ENCODE measurements at places on chromosomes 11 and 22.

DNA sequence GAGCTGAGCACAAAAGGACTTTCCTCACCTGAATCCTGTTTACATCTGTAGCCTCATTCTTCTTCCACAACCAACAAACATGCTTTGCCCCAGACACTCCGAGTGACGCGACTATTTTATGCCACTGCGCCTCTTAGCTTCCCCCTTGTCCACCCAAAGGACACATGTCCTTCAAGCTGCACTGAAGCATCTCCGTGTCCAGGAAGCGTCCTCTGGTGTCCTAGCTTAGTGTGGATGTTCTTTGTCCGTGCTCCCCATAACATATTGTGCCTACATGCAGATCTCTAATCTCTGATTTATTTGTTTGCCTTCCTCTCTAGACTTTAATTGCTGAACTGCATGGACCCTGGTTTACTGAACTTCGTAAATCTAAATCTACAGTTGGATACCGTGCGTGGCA is 20.1 kb upstream of the CECR2 start:
- no peak for DNase-seq

DNA sequence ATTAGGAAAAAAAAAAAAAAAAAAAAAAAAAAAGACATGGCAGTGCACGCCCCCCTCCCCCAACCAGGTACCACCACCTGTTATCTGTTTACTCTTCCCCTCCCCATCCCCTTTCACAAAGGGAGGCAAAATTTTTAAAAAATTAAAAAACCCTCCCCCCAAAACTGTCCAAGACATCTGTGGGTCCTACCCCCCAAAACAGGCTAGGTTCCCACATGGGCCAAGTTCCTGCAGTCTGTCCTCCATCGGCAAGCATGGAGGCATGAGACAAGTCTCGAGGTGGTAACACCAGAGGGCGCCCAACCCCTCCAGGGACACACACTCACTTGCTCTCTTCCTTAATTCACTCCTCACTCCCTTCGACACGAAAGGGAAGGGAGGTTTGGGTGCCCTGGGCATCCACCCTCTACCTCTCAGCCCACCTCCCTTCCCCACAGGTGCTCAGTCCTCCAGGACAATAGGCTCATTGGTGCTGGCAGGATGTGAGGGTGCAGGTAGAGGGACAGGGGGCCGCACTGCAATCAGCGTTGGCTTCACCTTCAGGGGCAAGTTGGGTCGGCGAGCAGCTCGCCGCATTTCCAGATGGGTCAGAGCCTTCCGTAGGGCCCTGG is 2.2 kb upstream of the TUT1 start:
- DNase-seq = peak; percentile 76

- DNase-seq = no peak
Observed at GRCh38 chr11:77159219-77159936, 31.3 kb downstream of the MYO7A start.

DNA sequence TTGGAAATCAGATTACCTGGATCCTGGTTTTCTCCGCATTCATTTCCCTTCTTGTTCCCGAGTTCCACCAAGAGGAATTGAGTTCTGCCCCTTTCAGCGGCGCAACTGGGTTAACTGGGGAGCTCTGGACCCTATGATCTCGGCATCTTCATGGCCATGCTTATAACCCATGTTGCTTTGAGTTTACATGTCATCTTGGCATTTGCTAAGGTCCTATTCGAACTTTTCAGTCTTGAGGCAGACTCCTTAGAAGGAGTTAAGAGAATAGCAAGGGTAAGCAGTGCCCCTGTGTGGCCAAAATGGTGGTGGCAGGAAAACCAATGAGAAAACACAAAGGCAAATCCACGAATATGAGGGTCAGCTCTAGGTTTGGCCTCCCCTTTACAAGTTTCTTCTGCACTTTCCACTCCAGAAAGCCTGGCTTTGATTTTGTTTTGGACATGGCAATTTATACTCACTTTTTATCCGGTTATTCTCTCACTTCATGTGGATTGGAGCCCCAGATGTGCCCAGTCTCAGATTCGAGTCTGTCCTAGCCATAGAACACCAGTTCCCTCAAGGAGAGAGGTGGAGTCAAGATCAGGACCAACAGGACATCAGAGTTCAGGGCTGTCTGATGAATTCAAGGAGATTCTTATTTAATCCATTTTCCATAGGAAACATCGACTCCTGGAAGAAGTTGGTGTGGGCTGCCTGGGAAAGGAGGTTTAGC is 55.3 kb upstream of the FBXO3 start:
- DNase-seq = peak; percentile 44

DNA sequence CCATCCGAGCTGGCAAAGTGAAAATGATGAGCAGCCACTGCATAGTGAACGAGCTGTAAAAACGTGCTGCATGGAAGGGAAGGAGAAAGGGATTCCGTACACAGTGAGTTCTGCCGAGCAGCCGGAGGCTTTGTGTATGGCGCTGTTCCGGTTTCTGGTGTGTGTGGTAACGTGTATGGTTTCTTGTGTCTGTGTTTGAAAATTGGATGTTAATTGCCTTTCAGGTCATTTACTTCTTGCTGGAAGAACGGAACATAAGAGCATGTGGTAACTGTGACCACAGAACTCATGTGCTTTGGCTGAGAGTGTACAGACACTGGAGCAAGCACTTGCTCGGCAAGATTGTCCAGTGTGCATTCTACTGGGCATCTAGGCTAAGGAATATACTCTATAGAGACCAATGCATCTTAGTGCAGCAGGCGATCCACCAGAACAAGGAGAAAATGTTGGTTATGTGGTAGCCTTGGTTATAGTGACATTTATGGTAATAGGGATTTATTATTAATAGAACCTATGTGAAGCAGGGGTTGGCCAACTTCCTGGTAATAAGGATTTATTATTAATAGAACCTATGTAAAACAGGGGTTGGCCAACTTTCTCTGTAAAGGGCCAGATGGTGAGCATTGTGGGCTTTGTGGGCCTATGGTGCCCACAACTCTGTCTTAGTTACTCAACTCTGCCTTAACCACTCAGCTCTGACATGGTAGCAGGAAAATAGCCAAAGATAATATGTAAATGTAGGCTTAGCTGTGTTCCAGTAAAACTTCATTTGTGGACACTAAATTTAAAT is 49.2 kb downstream of the GRAMD1B start:
- no peak for DNase-seq
